ENCODE measurements at places on chromosomes 5 and 9.

DNA sequence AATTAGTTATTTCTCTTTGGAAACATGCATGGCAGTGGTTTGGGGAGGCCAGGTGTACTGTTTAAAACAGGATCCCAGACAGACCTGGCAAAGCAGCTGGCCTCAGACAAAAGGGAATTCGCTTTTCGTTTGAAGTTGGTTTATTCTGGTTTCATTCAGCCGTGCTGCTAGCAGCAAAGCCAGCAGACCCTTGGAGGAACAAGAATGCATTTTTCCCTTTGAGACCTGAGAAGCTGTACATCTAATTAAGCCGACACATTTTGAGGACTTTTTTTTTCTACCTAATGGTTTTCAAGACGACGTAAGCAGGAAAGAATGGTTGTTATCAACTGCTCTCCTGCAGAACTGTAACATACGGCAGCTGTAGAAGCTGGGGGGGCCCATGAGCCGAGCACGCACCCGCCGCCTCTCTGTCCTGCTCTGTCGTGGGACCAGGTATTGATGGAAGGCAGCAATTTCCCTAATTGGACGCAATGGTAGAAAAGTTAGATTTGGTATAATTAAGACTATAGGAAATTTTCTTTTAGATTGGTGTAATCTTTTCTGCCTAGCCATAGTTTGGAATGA is 13.6 kb downstream of the PLEKHG4B start:
- DNase-seq = no peak

- DNase-seq = no peak
Measured at GRCh38 chr5:107289030-107289714, 381.6 kb downstream of the EFNA5 start.

DNA sequence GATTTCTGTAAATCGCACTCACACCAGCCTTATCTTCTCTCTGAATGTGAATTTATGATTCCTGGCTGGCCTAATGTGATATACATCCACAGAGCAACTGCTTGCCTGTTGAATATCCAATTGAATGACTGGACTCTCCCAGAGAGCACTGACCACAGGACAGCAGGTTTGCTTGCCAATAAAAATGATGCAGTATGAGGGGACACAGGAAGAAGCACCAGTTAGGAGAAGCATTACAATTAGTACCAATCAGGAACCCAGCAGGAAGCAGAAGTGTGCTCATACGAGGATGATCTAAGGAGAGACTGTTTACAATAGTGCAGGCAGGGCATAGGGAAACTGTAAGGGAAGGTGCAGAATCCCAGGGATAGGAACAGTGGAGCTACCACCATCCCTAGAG is 127.2 kb upstream of the ZNF366 start:
- DNase-seq = no peak

DNA sequence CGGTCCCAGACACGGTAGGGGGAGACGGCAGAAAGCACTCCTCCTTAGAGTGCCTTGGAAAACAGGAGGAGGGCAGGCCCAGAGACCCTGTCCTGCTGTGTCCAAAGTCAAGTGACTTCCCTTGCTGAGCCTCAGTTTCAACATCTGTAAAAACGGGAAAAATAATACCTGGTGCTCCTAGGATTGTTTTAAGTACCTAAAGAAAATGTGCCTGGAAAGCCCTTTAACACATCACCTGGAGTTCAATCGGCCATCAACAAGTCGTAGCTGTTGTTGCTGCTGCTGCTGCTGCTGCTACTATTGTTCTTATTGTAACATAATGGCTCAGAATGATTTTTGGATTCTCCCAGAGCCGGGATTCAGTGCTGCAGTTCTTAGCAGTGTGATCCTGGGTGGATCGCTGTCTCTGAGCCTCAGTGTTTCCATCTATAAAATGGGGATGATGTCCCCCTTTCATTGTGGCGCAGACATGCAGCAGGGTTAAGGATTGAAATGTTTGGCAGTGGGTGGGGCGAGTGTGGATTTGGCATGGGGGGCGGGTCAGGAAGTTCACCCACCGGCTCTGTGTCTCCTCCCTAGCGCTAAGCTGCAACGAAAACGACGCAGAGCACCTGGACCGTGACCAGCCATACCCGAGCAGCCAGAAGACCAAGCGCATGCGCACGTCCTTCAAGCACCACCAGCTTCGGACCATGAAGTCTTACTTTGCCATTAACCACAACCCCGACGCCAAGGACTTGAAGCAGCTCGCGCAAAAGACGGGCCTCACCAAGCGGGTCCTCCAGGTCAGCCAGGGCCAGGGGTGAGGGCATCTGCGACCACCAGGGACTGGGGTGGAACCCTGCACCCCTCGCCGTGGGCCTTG is 9.2 kb downstream of the LHX2 start:
- no peak for DNase-seq

- DNase-seq = no peak
Measured at GRCh38 chr9:1273859-1274258, 223.7 kb downstream of the DMRT2 start.

DNA sequence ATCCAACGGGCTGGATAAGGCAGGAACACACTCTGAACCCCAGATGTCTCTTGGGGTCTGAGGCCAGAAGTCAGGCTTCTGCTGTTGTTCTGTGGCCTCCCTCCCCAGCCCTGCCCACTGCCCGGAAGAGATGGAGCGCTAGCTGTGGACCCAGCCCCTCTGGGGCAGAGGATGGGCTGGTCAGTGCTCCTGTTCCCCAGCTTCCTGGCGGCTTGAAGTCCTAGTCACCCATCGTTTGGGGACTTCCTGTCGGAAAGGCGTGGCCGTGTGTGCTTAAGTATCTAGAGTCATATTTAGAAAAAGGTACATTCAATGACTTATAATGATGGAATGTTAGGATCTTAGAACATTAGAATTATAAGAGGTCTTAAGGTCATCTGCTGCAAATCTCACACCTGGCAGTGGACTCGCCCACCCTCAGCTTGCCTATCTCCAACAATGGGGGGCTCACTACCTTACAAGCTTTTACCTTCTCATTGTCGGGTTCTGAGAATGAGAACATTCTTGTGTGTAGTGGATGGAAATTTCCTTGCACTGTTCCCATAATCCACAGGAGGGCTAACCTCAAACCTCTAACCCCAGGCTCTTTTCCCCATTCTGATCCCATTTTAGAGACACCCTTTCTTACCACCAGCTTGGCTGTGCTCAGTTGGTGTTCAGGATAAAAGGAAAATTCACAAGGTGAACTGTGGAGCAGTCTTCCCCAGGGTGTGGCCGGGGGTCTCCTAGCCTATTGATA is 13.4 kb upstream of the AIF1L start:
- DNase-seq = no peak

- no peak for DNase-seq
Measured at GRCh38 chr5:55241746-55242145, 8.3 kb upstream of the CCNO start.
